ENCODE measurements at places on chromosomes 16 and 17.

DNA sequence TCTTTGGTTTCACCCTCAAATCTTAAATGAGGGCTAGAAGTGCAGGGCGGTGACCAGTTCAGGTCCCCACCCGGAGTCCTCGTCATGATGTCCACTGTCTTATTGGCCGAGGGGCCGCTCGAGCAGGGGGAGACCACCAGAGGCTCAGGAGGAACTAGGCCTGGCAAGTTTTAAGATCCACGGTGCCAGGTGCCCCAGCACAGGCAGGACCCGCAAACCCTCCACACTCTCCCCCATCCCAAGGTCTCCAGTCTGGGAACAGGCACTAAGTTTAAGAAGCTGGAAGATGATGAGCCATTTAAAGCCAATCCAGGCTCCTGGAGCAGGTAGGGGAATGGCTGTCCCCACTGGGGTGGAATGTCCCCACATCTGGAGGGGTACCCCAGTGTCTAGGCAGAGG is 4.1 kb downstream of the DLX3 start:
- DNase-seq, result no peak

GRCh38 chr17:41535764-41536481 is 7.8 kb upstream of the KRT19 start:
- no peak for DNase-seq

DNA sequence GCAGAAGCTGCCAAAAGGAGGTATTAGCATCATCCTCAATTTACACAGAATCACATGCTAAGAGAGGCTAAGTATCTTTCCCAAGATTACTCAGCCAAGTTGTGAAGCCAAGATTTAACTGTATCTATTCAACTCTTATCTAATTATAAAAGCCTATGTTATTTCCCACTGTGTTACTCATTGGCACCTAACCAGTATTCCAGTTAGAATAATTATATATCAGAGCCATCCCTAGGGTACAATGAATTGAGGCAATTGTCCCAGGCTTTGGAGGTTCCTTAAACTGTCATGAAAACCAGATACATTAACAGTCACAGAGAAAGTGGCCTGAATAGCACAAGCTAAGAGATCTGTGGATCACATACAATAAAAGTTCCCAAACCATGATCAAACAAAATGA is 10.9 kb upstream of the AMFR start:
- no peak for DNase-seq

DNA sequence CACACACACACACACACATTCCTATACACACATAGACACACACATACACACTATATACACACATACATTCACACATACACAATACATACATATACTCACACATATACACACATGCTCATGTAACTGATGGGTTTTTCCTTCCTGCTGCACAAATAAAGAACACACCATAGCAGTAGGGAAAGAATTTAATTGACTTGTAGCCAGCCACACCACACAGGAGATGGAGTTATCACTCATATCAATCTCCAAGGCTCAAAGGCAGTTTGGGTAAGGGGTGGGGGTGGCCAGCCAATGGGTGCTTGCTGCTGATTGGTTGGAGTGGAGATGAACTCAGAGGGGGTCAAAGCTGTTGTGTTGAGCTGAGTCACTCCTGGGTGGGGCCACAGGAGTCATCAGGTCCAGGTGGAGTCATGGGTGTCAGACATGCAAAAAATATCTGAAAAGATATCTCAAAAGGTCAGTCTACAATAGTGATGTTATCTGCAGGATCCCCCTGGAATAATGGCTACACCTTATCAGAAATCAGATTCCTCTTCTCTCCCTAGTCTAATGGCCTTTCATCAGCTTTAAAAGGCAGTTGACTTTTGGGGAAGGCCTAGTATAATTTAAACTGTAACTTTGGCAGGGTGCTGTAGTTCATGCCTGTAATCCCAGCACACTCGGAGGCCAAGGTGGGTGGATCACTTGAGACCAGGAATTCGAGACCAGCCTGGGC is 46.1 kb downstream of the WSB1 start:
- peak; percentile 50 for DNase-seq
